Frontal cortex (tissue), 4 donors: ENCODE measurements at places on chromosomes 1 and 21. TPM values are rescaled to one million over a fixed set of nuclear protein-coding genes. Genes with fewer than 3 reads are reported as not detected.
A peak's percentile ranks its signal among the peaks of the same experiment; 100 is the strongest.

Gene NOTCH2
- 21.2 TPM for total RNA-seq

- no peak for DNase-seq
These were observed 548.2 kb upstream of the ADGRL4 start for GRCh38 chr1:79554688-79555087.

- DNase-seq = no peak
These were observed 40.6 kb upstream of the MARK1 start for GRCh38 chr1:220487297-220487820.

GRCh38 chr1:235160383-235160956 is 580 bp downstream of the RBM34 start:
- DNase-seq = no peak

Gene BRDT
- not detected for total RNA-seq

DNA sequence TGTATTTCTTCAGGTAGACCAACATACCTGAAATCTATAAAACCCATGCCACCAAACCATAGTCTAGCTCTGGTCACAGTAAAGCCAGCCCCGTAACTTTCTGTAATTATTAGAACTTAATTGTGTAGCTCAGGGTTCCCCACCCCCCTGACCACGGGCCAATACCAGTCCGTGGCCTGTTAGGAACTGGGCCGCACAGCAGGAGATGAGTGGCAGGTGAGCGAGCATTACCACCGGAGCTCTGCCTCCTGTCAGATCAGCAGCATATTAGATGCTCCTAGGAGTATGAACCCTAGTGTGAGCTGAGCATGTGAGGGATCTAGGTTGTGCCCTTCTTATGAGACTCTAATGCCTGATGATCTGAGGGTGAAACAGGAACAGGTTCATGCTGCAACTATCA is 14.6 kb downstream of the TENT5C start:
- no peak for DNase-seq

GRCh38 chr1:20626524-20626923 is 6.7 kb upstream of the PINK1 start:
- no peak for DNase-seq

- no peak for DNase-seq
These were observed 101.8 kb upstream of the LPGAT1 start for GRCh38 chr1:211932231-211932932.

DNA sequence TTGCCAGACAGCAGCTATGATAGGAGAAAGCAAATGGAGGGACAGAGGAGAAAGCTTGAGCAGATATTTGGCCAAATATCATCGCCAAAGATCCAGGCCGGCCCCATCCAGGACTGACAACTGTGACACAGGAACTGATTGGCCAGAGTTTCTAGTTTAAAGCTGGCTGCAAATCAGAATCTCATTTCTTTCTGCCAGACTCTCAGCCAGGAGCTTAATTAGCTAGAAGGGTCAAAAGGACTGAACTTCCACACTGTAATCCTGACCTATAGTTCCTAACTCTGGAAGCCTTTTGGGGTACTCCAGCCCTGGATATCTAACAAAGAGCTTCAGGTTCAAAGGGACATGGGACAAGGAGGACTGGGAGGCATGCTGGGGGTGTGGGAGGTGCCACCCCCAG is 106.7 kb upstream of the GNG12 start:
- DNase-seq = no peak

- DNase-seq = no peak
These were observed 26.2 kb upstream of the LBR start for GRCh38 chr1:225453797-225454648.

Gene C1orf185
- total RNA-seq = not detected

Gene ACOT11
- 1.2 TPM for total RNA-seq

DNA sequence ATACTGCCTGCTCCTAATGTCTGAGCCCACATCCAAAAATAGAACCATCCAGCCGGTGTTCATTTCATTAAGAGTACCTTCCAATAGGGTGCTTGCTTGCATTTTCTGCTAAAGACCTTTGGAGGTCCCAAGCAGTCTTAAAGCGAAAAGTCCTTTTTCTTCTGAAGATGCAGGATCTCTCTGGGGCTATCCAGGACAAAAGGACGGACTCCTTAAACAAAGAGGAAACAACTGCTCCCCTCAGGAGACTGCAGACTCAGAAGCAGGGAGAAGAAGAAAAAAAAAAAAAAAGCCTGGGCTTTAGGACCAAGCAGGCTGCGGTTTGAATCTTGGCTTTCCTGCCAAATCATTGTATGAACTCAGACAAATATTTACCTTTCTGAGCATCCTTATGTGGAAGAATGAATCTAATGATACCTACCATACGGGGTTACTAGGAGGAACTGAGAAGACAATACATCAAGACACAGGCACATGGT is 204.0 kb downstream of the PLPP3 start:
- no peak for DNase-seq

- no peak for DNase-seq
These were observed 70.5 kb downstream of the CD34 start for GRCh38 chr1:207840380-207840779.

Gene RER1
- total RNA-seq = 29.8 TPM

- DNase-seq = no peak
These were observed 426.8 kb downstream of the ADGRL2 start for GRCh38 chr1:82227306-82228095.

- no peak for DNase-seq
These were observed 14.3 kb upstream of the KCNK1 start for GRCh38 chr1:233599542-233600073.

- DNase-seq = no peak
These were observed 19.6 kb upstream of the DUSP10 start for GRCh38 chr1:221761354-221762002.

Gene NUDT4B
- total RNA-seq = 15.9 TPM

DNA sequence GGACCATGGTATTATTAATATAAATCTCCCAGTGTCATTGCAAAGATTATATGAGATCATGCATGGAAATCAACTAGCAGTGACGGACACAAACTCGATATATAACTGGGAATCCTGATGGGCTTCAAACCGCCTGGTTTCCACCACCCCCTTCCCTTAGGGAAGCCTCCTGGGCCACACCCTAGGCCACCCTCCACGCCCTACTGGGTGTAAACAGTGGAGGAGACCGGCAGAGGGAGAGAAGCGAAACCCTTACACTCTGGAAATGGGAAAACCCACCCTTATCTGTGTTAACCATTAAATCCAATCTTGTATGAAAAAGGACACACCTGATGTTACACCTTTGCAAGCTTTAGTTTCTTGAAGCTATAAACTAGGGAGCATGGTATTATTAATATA is 595 bp upstream of the ZNHIT6 start:
- DNase-seq = no peak

GRCh38 chr1:92486251-92487077 is at the start of gene GFI1:
TSS of gene GFI1 (minus strand) at chr1:92486925. CDS start at chr1:92483487, 3,438 bp downstream.
- peak; percentile 22 for DNase-seq

DNA sequence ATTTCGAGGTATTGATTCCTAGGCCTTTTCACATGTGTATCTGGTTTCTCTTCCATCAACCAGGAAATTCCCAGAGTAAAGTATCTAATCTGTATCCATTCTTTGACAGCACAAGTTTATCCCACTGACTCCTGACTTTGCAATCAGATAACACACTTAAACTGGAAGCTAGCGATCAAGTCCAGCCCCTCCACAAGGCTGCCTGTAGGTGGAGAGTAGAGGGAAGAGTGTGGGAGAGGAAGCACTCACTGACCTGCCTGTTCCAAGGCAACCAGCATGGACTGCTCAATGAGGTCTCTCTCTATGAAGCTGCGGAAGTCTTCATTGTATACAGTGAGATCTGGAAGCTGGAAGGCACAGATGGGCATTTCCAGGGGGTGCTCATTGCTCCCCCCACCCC is 30.4 kb upstream of the MTMR11 start:
- no peak for DNase-seq

Gene SPATA21
- not detected for total RNA-seq

- DNase-seq = no peak
These were observed 8.0 kb upstream of the TMPRSS15 start for GRCh38 chr21:18411565-18411964.

Gene MYBPH
- total RNA-seq = not detected

- DNase-seq = no peak
These were observed 80.0 kb downstream of the PIK3CD start for GRCh38 chr1:9731561-9731960.

Gene SLC5A9
- not detected for total RNA-seq
